ENCODE measurements at places on chromosomes 12 and 14.

DNA sequence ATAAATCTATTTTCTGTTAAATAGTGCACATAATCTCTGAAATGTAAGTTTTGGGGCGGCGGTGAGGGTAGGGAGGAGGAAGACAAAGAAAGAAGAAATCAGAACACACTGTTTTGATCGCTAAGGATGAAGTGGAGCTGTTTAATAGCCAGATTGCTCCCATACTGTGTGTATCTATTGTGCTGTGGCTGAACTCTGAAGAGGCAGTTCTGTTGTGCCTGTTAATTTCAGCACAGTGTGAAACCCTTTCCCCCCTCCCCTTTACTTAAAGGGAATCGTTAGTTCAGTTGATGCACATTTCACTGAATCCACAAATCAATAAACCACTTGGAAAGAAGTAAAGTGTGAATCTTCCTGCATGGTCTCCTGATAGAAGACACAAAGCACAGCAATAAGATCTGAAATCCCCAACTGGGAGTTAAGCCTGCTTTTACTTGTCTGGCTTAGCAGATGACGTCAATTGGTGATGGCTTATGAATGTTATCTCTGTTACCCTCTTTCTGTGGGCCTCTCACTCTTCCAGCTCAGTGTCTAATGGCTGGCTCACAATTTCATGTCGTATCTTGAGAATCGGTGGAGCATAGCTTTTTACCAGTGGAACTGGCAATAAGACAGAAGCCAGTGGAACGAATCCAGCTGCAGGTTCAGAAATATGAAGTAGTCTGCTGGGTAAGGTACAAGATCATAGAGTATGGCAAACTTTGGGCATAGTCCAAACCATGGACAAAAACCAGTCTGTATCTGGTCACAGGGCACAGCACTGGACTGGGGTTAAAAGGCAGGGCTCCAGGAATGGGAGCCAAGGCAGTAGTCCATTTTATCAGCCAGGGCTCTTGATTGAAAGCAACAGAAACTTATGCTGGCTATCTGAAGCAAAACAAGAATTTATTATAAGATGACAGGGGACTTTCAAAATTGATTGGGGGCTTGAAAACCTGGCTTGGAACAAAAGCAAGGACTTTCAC, 413.5 kb upstream of the SEL1L start:
- DNase-seq, result no peak

DNA sequence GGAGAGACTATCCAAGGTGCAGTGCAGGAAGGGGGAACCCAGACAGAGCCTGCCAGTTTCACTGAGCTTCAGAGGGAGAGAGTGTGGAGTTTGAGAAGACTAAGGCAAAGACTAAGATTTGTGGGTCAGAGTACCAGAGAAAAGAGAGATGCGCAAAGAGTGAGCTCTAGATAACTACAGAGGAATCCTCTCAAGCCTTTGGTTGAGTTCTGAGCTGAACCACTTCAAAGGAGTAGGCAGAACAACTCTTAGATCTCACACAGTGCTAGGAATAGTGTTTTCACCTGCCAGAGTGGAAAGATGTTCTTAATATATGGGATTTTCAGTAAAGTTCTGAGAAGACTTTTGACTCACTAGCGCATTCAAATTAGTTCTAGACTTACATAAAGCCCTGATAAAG, 10.7 kb upstream of the M6PR start:
- peak; percentile 57 for DNase-seq

- no peak for DNase-seq
These were observed 131.4 kb upstream of the CCDC175 start for GRCh38 chr14:59707778-59708561.

DNA sequence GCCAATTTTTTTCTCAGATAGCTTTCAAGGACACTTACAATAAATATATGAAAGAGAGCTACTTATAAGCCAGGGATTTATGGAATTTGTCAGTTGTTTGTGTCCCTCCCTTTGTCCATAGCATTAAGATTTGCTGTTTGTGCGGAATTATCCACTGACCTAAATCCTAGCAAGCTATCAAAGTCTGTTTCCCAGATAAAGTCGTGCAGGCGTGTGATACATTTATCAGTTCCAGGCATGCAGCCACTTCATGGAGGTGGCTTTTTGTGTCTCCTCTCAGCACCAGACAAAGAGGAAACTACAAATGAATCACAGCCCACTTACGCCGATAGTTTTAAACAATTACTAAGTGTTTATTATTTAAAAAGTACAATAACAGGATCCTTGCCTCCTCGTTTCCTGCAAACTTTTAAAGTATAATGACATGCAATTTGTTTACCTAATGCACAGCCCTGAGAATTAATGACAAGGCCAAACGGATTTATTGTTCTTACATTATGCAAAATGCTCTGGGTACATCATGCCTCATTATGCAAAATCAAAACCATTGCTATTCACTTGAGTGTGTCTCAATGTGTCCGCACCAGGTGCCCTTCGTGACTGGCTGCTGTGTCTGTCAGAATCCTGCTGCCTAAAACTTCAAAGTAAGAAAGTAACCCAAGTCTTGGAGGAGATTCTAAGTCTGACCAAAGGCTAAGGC, 423.2 kb downstream of the GLT1D1 start:
- DNase-seq, result no peak

DNA sequence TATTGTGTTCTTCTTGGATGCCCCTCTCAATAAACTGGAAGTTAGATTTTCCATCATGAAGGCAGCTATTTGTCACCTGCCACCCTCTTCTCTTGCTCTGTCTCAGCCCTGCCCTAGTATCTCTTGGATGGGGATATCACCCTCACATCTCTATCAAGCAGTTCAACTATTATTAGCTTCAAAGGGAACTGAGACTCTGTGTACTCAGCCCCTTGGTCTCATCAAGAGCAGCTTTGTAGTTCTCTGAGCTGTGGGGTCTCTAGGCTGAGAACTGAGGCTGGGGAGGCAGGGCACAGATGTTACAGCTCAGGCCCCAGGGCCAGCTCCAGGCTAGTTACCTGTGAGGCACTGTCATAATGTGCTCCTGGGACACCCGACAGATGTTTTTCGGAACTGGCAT, 130.3 kb downstream of the DAD1 start:
- DNase-seq, result no peak

DNA sequence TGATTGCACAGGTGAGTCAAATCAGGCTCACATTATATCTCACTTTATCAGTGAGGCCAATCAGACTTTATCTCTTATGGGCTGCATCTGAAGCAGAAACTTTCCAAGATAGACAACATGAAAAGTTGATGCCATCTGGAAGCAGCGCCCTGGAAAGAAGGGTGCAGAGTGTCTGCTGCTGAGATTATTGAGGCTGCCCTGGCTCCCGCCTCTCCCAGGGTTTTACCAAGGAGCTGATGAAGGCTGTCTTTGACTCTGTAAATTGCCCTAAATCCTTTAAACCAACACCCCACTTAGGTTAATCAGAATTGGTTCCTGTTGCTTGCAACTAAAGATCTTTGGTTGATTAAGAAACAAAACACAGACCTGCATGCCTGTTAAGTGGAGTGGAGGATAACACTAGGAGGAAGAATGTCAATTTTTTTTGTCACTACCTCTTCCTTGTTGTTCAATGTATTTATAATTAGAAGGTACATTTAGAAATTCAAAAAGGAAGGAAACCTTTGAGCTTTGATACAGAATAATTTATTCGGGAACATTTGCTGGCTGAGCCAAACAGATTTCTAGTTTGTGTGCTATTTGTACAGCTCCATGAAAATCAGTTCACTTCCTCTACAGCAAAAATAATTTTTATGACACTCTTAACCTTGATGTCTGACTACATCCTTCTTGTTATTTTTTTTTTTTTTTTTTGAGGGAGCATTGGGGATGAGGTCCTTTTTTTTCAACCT, 104.1 kb downstream of the VEZT start:
- no peak for DNase-seq

DNA sequence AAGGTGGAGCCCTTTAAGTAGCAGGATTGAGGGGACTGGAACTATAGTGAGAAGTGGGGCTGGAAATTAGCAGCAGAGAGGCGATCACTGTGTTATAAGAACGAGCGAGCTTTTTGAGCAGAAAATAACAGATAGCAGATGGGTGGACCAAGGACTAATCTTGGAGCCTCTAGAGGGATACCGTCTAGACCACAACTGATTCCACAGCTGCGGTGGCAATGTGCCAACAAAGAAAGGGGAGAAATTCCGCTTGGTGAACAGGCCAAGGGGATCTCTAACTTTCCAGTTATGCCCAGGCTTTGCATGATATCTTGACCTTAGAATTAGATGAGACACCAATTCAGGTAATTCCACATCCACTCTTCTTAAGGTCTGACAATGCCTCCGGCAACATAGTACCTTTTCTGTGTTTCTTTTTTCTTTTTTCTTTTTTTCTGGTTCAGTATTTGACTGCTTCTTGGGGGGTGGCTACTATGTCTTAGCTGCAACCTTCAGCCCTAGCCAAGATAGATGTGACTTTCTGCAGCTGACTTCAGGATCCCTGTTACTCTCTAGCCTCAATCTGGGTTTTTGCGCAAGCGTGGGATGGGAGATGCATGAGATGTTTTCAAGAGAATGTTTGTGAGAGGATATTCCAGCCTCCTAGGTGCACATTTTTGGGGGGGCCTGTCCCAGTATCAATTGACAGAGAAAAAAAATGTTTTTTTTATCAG, 143.4 kb upstream of the CPSF6 start:
- DNase-seq, result no peak

GRCh38 chr12:34350092-34351041, 328.1 kb downstream of the ALG10 start:
- no peak for DNase-seq

- no peak for DNase-seq
These were observed 1642.1 kb upstream of the FLRT2 start for GRCh38 chr14:83887866-83888265.

DNA sequence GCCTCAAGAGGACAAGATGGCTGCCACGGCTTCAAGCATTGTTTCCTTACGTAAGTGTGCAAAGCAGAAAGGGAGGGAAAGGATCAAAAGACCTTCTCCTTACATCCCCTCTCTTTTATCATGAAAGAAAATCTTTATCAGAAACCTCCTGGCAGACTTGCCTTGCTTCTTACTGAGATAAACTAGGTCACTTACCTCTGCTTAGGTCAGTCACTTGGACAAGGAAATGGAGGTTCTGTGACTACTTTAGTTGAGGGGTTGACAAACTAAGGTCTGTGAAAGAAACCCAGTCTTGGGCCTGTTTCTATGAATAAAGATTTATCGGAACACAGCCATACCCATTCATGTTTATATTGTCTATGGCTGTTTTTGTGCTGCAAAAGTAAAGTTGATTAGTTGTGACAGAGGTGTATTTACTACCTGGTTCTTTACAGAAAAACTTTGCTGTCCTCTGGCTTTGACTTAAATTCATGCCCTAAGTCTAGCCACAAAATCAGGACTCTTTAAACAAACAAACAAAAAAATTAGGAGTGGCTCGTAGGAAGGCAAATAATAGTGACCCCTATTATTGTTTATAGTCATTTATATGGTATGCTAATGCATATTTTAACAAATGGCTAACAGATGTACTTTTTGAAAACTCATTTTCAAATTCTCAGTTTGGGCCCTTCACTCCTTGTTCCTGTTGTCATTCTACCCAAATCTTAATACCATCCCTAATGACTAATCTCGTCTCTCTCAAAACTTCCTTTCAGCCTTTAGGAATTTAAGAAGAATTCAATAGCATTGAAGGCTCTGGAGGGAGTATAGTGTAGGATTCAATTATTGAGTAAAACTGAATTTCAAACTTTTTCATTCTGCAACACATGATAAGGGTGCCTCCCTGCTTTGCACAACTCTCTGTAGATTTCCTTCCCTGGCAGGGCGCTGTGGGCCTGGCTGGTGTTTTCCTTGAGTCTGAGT, 42.0 kb upstream of the ATP2B1 start:
- no peak for DNase-seq

- no peak for DNase-seq
These were observed 158.7 kb downstream of the SYT1 start for GRCh38 chr12:79023261-79023660.

GRCh38 chr12:122072031-122072970, 6.3 kb upstream of the MLXIP start:
- DNase-seq, result no peak

GRCh38 chr14:64476438-64476837, 11.1 kb downstream of the AKAP5 start:
- no peak for DNase-seq

GRCh38 chr14:92793709-92794546, at the start of gene GOLGA5:
TSS of gene GOLGA5 (plus strand) at chr14:92794305. CDS start at chr14:92797438, 3,133 bp downstream.
- peak; percentile 99 for DNase-seq
